Left lung (tissue), 14 donors: ENCODE measurements at places on chromosomes 16 and 17. TPM values are rescaled to one million over a fixed set of nuclear protein-coding genes. Genes with fewer than 3 reads are reported as not detected.

Gene PYDC1
- polyA plus RNA-seq: not detected

Gene SPATA32
- 0.56 TPM for polyA plus RNA-seq

Gene IL34
- polyA plus RNA-seq: 0.24 TPM

Gene CDH1
- 166 TPM for polyA plus RNA-seq

Gene MYH11
- polyA plus RNA-seq: 134 TPM

Gene CD300A
- 3.0 TPM for polyA plus RNA-seq

Gene SLC12A3
- polyA plus RNA-seq: 0.27 TPM

Gene PEMT
- polyA plus RNA-seq: 27.0 TPM

Gene PIK3R6
- polyA plus RNA-seq: 1.6 TPM

- H3K4me3 ChIP-seq: no peak overlapping the region
- peak; percentile 66 for DNase-seq
- H3K27ac ChIP-seq: peak overlapping the region; percentile 39
- H3K27me3 ChIP-seq: no peaks in the 10 kb centered on the region
Measured at GRCh38 chr17:20063665-20064648, 54.8 kb downstream of the SPECC1 start.

DNA sequence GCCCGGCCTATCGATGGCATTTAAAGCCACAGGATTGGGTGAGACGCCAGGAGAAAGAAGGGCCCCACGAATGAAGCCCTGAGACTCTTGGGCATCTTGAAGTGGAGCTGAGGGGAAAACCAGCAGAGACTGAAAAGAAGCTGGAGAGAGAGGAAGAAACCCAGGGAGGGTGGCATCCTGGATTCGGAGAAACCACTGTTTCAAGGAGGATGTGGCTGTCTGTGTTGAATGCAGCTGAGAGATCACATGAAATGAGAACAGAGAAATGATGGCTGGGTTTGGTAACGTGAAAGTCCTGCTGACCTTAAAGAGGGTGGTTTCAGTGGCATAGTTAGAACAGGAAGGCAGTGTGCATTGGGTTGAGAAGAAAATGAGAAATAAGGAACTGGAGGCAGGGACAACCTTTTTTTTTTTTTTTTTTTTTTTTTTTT lies 3.8 kb downstream of the TNFSF12 start:
- H3K36me3 ChIP-seq: no peaks in the 10 kb centered on the region
- no peak overlapping the region for H3K4me3 ChIP-seq
- no peak for DNase-seq
- H3K4me1 ChIP-seq: peaks cover 14% of the 10 kb centered on the region

DNA sequence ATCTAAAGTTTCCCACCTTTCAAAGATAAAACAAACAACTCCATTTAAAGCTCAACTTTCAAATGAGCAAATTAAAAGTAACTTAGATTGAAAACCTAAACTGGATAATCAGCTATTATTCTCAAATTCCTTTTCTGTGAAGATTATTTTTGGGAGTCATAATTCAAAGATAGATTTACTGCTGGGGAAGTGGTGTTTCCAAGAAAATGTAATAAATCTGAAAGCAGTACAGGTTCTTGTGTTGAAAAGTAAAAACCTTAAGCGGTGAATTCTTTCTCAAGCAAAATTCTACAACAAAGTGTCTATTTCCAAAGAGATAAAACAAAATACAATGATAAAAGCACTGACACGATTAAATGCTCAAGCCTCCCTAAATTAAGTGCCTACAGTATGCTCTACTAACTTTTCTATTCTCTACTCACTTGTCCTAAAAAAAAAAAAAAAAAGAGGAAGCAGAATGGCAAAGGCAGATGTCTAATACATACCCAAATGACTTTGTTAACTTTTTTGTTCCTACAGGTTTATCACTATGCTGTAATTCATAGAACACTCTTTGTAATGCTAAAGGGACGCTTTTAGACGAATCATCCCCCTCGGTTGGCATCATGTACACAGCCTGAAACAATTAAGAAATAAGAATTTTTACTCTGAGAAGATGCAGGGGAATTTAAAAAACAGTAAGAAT lies 34.5 kb downstream of the LITAFD start:
- no peak overlapping the region for H3K4me3 ChIP-seq
- H3K36me3 ChIP-seq: peaks cover 100% of the 10 kb centered on the region
- no peaks in the 10 kb centered on the region for H3K27me3 ChIP-seq
- DNase-seq: no peak

DNA sequence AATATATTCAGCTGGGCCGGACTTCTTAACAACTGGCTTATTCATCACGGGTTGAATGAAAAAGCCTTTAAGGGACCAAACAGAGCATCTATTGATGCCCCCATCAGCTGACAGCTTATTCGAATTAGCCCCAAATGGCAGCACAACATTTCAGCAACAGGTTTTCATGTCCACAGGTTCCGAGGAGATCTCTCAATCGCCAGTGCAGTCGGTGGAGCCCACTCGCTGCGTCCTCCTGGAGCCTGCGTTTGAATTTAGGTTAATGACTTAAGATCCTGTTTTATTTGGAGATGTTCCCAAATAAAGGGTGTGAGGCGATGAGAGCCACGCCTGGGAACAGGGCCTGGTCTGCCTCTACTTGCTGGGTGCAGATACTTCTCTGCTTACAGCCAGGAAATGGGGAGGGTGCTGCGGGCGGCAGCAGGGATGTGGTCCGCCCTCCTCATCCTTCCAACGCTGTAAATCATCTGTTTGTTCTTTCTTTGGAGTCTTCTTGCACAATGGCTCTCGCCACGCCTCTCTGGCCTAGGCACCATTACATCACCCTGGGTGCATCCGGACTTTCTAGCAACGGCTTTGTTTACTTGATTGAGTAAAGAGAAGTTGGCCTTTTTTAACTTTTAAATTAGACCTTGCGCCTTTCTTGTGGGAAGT lies 22.6 kb downstream of the NDE1 start:
- no peaks in the 10 kb centered on the region for H3K27me3 ChIP-seq
- DNase-seq: peak; percentile 93
- H3K36me3 ChIP-seq: no peaks in the 10 kb centered on the region
- no peak overlapping the region for H3K4me3 ChIP-seq
- peaks cover 32% of the 10 kb centered on the region for H3K4me1 ChIP-seq

DNA sequence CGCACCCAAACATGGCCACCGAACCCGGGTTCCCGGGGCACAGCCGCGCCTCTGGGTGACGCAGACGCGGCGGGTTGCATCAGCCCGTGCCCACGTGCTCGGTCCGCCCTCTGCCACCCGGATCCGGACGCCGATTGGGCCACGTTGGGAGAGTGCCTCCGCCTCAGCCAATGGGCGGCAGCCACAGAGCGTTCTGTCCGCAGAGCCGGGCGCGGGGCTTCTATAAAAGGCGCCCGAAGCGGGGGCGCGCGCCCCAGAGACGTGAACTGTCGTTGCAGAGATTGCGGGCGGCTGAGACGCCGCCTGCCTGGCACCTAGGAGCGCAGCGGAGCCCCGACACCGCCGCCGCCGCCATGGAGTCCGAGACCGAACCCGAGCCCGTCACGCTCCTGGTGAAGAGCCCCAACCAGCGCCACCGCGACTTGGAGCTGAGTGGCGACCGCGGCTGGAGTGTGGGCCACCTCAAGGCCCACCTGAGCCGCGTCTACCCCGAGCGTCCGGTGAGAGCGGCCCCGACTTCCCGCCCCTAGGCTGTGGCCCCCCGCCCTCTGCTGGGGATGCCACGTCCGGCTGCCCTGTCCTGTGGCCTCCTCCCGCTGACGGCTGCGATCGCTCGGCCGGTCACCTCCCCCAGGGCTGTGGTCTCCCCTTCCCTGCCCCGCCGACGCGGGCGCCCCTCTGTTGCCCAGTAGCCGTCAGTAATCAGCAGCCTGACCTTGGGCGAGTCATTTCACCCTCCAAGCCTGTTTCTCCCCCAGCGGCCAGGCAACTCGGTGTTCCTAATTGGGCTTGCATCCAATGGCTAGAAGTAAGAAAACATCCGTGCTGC lies at the start of gene HERPUD1:
HERPUD1 (plus strand) TSS at position 251 of the 829 bp plus-strand sequence; CDS start at position 354, 103 bp downstream.
- H3K4me1 ChIP-seq: peaks cover 50% of the 10 kb centered on the region
- peak within 1 kb of the TSS; percentile 99 for H3K27ac ChIP-seq
- DNase-seq: peak; percentile 99
- peak within 1 kb of the TSS; percentile 98 for H3K4me3 ChIP-seq
- no peaks in the 10 kb centered on the region for H3K27me3 ChIP-seq

DNA sequence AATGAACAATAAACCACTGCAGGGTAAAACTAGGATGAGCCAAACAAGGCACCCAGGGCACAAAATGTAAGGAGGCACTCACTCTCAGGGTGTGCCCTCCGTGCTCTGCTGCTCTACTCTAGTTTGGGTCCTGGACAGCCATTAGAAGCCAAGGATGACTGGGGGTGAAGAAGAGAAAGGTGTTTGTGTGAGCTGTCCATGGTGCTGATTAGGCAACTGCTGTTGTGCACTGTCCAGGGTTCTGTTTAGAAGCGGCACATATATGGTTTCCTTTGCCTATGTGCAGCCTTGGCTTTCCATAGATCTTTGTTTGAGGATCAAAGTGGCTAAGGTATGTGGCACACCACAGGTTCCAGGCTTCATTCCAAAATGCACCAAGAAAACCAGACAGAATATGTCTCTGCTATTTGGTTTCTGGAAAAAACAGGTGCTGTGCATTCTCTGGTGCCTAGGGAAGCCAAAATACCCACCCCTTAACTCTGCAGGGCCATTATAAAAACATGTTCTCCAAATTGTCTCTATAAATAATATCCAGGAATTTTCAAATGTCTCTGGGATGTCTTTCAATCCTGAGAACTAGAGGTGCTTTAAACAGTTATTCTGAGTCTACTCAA lies 123.5 kb downstream of the CBLN1 start:
- DNase-seq: peak; percentile 10
- no peaks in the 10 kb centered on the region for H3K36me3 ChIP-seq
- no peak overlapping the region for H3K4me3 ChIP-seq
- no peaks in the 10 kb centered on the region for H3K27me3 ChIP-seq

- peak; percentile 51 for DNase-seq
- peak overlapping the region; percentile 88 for H3K4me3 ChIP-seq
- peaks cover 12% of the 10 kb centered on the region for H3K4me1 ChIP-seq
- peak overlapping the region; percentile 91 for H3K27ac ChIP-seq
- no peaks in the 10 kb centered on the region for H3K27me3 ChIP-seq
- H3K36me3 ChIP-seq: no peaks in the 10 kb centered on the region
Measured at GRCh38 chr17:59154292-59154720, 680 bp downstream of the SKA2 start.

- H3K4me1 ChIP-seq: peaks cover 13% of the 10 kb centered on the region
- H3K4me3 ChIP-seq: no peak overlapping the region
- H3K27ac ChIP-seq: no peak overlapping the region
- DNase-seq: no peak
- H3K36me3 ChIP-seq: peaks cover 61% of the 10 kb centered on the region
Measured at GRCh38 chr17:2691069-2691871, 20.3 kb downstream of the CLUH start.

DNA sequence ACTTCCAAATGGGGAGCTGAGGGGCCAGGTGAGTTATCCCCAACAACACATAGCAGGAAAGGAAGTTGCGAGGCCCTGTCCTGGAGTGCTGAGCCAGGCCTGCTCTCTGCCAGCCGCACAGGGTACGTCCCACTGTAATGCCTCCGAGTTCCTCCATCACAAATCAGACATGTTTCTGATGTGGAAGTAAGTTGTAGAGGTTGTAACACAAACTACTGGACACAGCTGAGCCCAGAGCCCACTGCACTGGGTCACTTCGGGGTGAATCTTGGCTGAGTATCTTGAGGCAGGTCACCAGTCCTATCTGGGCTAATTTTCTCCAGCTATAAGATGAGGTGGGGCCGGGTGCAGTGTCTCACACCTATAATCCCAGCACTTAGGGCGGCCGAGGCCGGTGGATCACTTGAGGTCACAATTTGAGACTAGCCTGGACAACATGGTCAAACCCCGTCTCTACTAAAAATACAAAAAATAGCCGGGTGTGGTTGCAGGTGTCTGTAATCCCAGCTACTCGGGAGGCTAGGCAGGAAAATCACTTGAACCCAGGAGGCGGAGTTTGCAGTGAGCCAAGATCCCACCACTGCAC lies 100.8 kb upstream of the CDH5 start:
- H3K27me3 ChIP-seq: peaks cover 18% of the 10 kb centered on the region
- H3K36me3 ChIP-seq: no peaks in the 10 kb centered on the region
- H3K27ac ChIP-seq: no peak overlapping the region
- no peak overlapping the region for H3K4me3 ChIP-seq

DNA sequence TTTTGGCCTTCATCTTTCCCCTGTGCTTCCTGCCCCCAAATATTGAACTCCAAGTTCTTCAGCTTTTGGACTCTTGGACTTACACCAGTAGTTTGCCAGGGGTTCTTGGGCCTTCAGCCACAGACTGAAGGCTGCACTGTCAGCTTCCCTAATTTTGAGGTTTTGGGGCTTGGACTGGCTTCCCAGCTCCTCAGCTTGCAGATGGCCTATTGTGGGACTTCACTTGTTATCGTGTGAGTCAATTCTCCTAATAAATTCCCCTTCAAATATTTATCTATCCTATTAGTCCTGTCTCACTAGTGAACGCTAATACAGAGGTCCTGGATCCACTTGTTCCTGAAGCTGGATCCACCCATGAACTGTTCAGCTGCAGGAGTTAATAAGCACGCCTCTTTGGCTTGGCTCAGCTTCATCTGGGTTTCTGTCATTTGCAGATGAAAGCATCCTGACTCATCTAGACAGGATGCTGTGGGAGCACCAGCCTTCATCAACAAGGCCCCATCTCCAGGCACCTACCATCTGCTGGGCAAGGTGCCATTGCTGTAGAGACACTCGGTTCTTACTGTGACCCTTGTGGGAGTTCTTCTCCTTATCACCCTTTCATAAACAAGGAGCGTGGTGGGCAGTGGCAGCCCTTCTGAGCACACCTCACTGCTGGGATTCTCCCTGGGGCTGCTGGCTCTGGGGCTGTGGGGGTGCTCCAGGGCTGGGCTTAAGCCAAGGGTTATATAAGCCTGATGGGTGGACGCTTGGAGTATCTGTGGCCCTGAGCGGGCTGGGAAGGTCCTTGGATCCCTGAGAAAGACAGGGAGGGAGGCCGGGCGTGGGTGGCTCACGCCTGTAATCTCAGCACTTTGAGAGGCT lies 23.1 kb downstream of the LAT start:
- no peak for DNase-seq
- H3K4me1 ChIP-seq: no peaks in the 10 kb centered on the region
- no peaks in the 10 kb centered on the region for H3K36me3 ChIP-seq
- H3K4me3 ChIP-seq: no peak overlapping the region
